ENCODE measurements at places on chromosomes 6 and 20.

DNA sequence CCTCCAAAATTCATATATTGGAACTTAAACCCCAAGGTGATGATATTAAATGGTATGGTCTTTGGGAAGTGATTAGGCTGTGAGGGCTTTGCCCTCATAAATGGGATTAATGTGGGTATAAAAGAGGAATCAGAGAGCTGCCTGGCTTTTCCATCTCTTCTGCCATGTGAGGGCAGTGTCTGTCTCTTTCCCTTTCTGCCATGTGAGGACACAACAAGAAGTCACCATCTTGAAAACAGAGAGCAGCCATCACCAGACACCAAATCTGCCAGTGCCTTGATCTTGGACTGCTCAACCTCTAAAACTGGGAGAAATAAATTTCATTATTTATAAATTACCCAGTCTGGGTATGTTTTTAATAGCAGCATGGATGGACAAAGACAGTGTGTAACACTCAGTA lies 263.0 kb downstream of the PAX1 start:
- no peak for DNase-seq

DNA sequence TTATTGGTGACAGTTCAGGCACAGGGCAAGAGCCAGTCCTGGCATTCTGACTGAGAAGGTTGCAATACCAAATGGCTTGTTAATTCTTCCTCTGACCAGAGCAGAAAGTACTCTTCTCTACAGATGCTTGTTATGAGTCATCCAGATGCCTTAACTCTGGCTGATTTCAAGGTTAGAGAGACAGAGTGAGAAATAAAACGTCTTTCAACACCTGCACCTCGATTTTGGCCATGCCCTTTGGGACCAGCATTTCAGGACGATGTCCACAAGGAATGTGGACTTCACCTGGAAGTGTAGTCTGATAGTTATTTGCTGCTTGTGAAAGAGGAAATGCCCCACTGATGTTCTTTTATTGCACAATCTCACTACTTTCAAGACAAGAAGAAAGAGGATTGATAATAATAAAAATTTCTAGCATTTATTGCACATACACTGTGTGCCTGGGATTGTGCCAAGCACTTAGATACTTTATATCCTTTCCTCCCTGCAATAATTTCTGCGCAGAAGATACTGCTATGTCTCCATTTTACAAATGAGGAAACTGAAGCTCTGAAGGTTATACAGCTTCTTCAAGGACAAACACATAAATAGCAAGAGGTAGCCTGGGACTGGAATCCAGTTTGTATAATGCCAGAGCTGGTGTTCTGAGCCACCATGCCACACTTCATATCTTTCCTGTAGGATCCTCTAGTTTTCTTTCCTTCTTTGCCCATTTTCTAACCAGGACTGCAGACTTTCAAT lies 33.5 kb upstream of the MCM3 start:
- DNase-seq = no peak

DNA sequence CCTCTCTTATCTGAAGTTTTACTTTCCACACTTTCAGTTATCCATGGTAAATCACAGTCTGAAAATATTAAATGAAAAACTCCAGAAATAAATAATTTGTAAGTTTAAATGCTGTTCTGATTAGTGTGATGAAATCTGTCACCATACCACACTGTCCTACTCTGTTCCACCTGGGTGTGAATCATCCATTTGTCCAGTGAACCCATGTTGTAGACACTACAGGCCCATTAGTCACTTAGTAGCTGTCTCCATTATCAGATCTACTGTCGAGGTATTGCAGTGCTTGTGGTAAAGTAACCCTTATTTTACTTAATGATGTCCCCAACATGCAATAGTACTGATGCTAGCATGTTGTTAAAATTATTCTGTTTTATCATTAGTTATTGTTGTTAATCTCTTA lies 29.2 kb upstream of the MMS22L start:
- no peak for DNase-seq

DNA sequence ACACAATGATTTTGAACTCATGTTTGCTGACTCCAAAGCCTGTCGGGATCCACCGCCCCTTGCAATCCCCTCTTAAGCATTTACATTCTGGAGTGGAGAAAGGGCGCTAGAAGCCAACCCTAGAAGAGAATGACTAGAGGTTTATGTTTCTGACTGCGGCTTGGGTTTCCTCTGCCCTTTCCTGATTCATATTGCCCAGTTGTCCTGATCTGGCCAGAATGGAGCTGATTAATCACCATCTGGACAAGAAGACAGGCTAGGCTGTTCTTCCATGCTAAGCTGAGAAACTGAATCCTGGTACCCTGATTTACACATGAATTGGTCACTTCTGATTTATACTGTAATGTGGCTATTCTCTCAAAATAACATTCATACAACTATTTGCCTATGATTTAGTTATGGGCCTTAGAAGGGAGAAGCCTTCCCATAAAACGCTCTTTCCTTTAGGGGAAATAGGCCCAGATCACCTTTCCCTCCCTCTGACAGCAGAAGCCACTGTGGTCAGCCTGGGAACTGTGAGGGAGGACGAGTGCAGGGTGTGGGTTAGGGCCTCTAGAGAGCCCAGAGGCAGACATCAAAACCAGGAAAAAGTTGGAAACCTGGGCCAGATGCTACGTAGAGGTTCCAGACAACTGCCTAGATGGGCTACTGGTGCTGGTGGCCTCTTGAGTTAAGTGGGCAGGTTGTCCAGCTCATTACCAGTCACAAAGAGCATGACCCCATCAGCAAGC lies 199.2 kb upstream of the PRDM1 start:
- DNase-seq = no peak

DNA sequence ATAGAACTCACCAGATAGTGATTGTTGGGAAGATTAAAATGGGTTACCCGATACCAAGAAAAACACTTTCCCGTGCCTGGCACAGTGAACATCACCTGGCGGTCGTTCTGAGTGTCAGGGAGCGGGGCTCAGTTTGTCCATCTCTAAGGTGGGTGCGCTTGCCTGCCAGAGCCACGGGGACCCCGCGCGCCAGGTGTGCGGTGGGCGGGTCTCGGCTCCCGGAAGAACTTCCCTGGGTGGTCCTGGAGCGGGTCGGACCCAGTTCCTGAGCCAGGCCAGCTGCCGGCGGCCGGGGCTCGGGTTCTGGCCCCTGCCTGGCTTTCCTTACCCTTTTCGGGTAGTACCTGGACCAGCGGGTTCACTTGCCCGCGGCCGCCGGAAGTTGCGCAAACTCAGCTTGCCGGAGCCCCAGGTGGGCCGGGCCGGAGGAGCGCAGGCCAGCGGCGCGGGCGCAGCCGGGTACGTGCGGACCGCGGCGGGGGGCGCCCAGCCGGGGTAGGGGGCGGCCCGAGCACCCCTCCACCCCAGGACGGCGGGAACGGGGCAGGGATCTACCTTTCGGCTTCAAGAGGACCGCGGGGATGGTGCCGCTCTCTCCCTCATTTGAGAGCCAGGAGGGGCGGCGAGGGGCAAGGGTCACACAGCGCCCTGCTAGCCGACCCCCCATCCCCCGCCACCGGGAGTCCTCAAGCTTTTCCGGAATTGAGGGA lies 7.5 kb downstream of the FAM110A start:
- DNase-seq = no peak

DNA sequence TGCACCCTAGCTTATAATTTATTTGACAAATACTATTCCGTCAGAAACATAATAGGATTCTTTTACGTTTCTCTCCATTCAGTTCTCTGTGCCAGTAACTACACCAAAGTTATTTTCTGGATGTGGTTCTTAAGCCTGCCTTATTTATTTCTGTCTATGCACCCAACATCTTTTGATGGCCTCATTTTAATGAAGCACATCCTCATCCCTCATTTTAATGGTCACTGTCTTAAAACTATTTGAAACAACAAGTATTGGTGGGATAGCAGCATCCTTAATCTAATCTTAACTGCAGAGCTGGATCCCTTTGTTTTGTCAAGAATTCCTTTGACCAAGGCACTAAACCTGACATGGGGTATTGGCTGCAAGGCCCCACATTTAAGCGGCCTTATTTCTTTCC lies 11.0 kb downstream of the FAM135A start:
- no peak for DNase-seq

GRCh38 chr6:44576132-44576631 lies 188.7 kb downstream of the CDC5L start:
- no peak for DNase-seq

GRCh38 chr6:36312854-36313648 lies 23.6 kb downstream of the BNIP5 start:
- DNase-seq = no peak

DNA sequence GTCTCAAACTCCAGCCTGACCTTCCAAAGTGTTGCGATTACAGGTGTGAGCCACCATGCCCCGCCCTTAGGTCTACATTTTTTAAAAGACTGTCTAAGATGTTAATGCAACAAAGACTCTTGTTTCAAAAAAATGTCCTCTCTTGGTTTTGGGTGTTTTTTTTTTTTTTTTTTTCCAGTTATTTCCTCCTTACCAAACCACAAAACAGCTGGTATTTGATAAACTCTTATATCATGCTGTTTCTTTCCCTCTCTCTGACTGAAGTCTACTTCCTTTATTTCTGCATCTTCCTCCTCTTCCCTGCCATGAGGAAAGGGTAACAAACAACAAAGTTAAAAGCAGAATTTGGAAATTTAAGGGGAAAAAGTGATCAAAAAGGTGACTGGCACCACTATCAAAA lies 21.2 kb downstream of the STK38 start:
- no peak for DNase-seq

DNA sequence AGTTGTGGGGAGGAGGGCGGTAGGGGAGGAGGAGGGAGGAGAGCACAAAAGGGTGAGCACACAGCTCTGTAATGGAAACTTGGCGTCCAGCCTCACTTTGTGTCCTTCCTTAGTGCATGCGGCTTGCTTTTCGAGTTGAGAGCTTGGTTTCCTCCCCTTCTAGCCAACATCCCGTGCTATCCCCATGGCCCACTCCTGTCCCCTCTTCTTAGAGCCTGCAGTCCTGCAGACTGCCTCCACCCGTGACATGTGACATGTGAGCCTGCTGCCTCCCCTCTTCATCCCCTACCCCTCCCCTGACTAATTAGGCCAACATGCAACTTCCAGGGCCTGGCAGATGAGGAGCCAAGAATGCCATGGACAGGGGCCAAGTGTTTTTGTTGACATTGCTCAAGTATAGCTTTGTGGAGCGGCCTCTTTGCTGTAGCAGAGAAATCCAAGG lies 63.2 kb downstream of the SLC24A3 start:
- DNase-seq = no peak

DNA sequence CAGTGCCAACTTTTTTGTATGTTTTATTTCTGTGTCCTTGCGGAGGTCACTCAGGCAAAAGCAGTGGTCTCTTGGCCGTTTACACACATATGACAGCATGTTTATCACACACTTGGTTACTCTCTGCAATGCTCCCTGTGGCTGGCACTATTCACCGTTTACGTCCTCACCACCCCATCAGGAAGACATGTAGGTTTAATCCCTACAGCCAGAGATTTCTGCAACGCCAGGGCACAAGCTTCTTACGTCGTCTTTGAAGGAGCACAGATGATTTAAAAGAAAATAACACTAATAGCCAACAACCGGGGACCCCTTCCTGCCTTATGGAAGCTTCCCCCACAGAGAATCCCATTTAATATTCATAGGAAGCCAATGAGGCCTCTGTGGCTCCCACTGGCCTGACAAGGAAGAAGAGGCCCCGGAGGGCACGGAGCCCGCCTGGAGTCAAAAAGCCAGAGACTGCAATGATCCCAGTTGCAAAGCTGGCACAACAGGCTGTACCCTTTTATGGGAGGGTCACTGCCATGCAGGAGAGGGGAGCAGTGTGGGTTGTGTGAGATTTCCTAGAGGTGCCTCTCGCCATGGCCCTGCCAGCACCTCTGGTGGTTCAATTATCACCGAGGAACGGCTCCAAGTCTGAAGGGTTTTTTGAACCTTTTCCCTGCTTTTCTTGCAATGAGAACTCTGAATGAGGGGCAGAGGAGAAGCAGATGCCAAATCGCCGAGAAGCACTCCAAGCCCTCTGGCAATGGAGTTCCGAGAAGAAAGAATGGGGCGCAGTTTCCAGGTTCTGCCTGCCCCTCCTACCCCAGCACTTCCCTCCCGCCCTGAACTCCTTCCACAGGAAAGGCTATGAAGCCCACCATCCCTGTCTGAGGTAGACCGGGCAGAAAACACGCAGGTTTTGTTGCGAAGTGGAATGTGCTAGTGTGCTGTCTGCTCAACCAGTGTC lies 96.2 kb downstream of the THBS2 start:
- no peak for DNase-seq

GRCh38 chr6:10098756-10099528 lies 315.9 kb downstream of the TFAP2A start:
- DNase-seq = no peak

DNA sequence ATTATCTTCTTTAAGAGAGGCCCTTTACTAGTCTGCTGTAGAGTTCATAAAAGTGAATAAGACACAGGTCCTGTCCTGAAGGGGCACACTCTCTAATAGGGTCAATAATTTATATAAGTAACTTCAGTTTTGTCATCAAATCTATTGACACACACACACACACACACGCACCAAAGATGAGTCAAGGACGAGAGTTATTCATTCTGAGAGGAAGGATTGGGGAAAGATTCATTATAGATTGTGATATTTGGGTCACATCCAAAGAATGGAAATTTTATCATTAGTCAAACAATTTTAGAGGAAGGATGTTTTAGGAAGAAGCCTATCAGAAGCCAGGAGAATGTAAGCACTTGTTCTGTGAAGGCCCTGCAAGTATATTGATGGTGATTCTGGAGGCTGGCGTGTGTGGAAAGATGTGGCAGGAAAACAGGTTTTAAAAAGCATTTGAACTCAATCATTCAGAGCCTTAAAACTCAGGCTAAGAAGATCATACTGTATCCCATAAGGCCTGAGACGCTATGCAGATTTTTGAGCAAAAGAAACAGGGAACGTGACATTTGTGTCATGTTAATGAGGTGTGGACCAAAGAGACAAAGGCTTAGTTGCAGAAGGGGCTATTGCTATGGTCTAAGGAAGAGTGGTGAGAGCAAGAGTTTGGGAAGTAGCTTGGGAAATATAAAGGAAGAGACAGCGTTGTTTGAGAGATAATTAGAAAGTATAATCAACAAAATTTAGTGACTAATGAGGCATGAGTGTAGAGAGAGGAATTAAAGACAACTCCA lies 161.4 kb upstream of the PREP start:
- no peak for DNase-seq

DNA sequence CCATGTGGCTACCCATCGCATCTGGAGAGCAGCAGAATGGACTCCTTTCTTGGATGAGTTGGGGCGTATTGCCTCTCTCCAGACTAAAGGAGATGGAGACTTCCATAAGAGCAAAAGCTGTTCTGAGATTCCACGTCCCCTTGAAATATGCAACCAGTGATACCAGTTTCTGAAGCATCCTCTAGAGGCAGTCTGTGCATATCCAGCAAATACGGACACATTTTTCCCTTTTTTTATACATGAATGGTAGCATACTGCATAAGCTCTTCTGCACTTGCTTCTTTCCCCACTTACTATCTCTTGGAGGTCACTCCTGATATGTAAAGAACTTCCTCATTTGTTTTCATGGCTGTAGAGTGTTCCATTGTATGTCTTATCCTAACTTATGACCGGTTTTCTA lies 34.6 kb downstream of the TAF8 start:
- no peak for DNase-seq

DNA sequence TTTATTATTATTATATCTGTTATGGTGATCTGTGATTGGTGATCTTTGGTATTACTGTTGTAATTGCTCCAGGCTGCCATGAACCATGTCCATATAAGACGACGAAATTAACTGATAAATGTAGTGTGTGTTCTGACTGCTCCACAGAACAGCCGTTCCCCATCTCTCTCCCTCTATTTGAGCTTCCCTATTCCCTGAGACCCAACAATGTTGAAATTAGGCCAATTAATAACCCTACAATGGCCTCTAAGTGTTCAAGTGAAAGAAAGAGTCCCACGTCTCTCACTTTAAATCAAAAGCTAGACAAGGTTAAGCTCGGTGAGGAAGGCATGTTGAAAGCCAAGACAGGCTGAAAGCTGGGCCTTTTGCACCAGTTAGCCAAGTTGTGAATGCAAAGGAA lies 51.6 kb downstream of the ZFP64 start:
- DNase-seq = no peak
